Left hindlimb (tissue), 1 donor: ENCODE measurements at places on chromosomes 12 and 14.

DNA sequence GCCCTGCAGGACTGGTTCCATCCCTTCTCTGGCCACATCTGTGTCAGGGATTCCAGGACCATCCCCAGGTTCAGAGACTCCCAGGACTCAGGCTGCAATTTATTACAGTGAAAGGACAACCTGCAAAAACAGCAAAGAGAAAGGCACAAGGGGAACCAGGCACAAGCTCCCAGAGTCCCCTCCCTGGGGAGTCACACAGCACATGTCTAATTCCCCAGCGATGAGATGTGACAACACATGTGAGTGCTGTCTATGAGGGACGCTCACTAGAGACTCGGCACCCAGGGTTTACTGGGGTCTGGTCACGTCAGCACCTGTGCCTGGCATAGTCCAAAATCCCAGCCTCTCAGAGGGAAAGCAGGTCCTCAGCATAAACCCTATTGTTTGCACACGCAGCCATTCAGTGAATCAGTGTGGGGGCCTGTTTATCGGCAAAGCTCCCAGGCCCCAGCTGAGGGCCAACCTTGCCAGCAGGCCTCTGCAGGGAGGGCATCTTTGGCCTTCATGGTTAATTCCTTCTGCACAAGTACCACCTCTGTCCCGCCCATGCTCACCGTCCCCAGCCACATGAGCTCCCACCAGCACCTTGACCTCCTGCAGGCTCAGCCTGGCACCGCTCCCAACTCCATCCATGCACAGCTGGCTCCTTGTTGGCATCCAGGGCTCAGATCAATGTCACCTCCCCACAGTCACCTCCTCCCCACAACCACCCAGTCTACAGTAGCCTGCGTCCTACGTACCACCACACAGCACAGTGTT lies 198.9 kb upstream of the SFSWAP start:
- no peak for DNase-seq

- no peak for DNase-seq
These were observed 75.4 kb downstream of the WDR20 start for GRCh38 chr14:102215071-102215470.

GRCh38 chr12:119710374-119710964 lies 42.5 kb downstream of the PRKAB1 start:
- DNase-seq, result no peak

DNA sequence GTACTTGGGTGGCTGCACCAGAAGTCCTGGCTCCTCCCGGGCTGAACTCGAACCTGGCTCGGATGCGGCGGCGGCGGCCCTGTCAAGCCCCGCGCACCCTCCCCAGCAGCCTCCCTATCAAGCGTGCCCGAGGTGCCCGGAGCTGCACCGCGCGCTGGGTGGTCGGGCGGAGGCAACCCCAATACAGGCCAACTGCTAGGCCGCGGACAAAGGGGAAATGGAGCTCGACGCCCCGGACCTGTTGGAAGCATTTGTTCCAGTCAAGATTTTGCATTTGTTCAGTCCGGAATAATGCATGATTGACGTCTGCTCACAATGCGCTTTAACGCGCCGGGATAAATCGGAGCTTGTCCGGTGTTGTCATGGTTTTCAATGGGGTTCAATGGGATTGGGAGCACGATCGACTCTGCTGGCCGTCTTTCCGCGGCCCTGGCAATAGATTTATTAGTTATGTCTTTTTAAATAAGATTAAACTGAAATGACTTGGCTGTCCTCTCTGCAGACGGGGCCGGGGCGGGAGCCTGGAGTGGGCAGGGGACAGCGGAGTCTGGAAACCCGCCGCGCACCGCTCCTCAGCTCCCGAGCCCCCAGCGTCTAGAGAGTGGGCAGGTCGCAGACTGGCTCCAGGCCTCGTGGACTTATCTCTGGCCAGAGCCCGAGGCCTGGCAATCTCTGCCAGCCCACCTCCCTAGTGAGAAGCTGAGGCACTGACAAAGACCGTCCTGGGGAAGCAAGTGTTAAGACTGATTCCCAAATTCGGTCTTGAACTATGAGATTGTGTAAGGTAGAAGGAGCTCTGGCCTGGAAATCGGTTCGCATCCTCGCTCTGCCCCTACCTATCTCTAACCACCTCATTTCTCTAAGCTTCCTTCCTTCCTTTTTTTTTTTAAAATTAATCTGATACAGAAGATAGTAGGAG lies 1.7 kb upstream of the NKX2-8 start:
- no peak for DNase-seq

DNA sequence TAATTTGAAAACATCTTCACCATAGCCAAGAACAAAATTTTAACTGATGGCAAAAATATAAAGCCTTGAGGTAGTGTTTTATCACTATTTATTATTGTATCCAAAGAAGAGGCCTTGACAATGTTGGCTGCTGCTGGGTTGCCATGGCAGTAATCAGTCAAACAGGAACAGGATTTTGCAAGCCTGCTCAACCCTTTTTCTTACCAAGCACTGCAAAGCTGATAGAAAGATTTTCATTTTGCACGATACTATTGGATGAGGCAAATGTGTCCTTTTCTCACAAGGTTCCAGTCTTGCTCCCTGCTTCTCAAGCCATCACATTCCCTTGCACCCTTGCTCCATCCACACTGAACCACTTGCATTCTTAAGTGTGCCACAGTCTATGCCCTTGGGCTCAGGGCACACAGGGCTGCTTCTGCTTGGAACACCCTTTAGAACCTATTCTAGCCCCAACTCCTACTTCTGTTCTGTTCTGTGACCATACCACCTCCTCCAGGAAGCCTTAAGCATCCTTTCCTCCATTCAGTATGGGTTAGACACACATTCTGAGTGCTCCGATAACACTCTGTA lies 76.5 kb upstream of the AMIGO2 start:
- no peak for DNase-seq

DNA sequence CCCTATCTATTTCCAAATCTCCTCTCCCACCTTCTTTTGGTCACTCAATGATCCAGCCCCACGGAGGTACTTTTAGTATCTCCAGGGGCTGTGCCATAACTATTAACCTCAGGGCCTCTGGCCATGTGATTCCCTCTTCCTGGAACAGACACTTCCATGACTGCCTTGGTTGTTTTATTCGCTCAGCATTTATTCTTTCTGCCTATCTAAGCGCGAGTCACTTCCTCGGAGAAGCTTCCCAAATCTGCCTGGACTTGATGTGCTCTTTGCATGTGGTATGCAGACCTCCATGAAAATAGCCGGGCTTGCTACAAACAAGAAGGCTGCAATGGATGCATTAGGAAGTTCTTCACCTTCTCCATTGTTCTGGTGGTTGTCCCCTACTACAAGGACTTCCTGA lies 939.0 kb upstream of the TMEM132C start:
- no peak for DNase-seq

- DNase-seq, result no peak
These were observed 284.0 kb downstream of the ATP23 start for GRCh38 chr12:58225203-58225877.

DNA sequence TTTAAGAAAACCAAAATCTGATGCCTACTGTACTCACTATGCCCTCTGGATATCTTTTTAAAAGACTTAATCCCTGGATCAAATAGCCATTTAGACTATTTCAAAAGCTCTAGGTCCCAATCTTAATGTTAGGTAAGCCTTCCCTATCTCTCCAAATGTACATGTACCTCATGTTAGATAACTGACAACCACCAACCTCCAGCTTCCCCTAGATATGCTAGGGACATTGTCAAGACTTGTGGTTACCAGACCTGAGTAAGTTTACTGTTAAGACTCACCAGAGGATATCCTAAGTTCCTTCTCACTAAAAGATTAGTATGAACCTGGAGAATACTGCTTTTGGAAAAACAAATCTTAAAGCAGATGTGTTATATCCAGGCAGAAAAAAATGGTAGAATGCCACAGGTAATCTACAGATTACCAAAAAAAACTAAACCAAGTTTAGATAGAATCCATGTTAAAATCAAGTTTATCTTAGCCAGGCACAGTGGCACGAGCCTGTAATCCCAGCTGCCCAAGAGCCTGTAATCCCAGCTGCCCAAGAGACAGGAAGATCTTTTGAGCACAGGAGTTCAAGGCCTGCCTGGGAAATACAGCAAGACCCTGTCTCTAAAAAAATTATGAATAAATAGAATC lies 9.7 kb downstream of the NAP1L1 start:
- no peak for DNase-seq

DNA sequence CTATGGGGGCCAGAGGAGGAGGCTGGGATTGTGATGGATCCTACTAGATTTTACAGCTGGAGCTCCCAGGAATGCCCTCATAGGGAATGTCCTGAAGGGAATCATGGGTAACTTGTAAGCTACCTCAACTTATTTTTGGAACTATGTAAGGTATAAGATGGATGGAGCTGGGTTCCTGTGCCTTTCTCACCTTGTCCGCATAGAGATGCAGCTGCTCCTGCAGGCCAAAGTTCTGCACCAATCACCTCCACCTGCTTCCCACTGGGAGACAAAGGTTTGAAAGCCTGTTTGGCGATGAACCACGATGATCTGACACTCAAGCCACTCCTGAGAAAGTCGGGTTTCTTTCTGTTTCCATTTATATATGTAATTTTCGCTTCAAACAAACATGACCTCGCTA lies 648 bp upstream of the AKAP5 start:
- DNase-seq, result no peak

- DNase-seq, result no peak
These were observed 80.4 kb downstream of the LIN7A start for GRCh38 chr12:80857311-80857710.

DNA sequence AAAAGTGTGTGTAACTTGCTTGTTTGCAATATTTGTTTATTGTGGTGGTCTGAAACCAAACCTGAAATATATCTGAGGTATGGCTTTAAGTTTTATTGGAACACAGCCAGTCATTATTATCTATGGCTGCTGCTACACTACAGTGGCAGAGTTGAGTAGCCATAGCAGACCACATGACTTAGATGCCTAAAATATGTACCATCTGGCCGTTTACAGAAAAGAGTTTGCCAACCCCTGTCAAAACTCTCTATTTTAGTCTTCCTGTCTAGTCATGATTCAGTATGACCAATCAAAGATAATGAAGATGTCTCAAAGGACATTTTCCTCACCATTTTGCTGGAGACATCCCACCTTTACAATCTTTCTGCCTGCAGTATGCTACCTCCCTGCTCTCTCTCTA lies 242.3 kb downstream of the ANO6 start:
- no peak for DNase-seq

DNA sequence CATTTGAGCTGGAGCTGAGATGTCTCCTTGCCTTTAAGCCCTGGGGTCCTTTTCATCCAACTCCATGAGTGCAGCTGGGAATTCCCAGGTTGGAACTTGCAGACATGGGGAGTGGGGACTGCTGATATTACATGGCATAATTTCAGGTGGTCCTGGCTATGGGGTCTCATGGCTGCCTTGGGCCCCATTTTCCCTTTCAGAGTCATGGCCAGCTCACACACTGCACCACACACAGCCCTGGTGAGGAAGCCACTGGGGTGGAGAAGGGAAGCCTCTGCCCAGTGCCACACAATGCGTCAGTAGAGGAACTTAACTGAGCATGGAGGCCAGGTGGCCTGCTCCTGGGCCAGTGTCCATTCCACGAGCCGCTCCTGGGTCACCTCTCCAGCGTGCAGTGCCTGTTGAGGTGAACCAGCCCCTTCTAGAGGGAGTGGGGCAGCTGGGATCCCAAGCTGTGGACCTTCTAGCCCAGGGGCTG lies 17.3 kb upstream of the KRT86 start:
- DNase-seq, result no peak

- DNase-seq, result no peak
These were observed 146.9 kb upstream of the KRR1 start for GRCh38 chr12:75658286-75658685.
